Neural crest cell (in vitro differentiated cells): ENCODE measurements at places on chromosomes 12 and 14. TPM values are rescaled to one million over a fixed set of nuclear protein-coding genes. Genes with fewer than 3 reads are reported as not detected.

DNA sequence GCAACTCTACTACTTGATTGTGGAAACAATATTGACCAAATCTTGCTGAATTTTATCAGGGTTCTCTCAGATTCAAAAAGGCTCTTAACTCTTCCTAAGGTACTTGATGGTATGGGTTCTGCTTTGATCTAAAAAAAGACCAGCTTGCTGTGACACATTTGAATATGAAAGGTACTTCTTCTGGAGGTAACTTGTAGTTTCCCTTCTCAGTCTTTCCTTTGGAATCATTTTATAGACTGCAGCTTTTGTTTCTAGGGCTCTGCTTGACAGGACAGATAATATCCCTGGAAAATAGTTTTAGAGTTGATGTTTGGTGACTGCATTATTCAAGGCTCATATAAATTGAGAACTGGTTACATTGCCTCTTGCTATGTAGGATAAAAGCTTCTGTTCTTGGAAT is 251.9 kb downstream of the FUT8 start:
- H3K36me3 ChIP-seq: no peaks in the 10 kb centered on the region
- H3K27ac ChIP-seq: no peak overlapping the region
- no peak for DNase-seq
- H3K27me3 ChIP-seq: no peaks in the 10 kb centered on the region

The ALDH1L2 gene
- total RNA-seq: 4.0 and 4.2 TPM in 2 replicates

The RERGL gene
- total RNA-seq: not detected in 2 replicates

The EFS gene
- total RNA-seq: 100 and 104 TPM in 2 replicates
